ENCODE measurements at places on chromosomes 4 and X.

GRCh38 chr4:175833574-175834311 lies 21.7 kb upstream of the GPM6A start:
- DNase-seq, result no peak

- DNase-seq, result no peak
These were observed 91.0 kb upstream of the SH3RF1 start for GRCh38 chr4:169361756-169362155.

- no peak for DNase-seq
These were observed 155.2 kb downstream of the PDGFC start for GRCh38 chr4:156816360-156816755.

DNA sequence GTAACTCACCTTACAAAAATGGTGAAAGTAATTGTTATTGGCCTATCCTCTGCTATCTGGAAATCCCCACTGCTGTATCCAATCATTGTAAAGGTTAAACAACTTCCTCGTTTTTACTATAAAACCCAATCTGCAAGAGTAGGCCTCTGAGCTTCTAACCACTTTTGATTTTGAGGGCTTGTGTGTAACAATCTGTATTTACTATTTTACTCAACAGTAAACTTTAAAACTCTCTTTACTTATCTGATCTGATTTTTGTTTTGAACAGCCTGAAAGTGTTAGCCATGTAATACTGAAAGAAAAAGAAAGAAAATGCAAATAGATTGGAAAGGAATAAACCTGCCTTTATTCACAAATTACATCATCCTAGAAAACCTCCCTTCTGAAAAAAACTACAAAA lies 63.1 kb downstream of the SLC10A7 start:
- no peak for DNase-seq

- peak; percentile 45 for DNase-seq
These were observed 1.1 kb upstream of the KLHL13 start for GRCh38 chrX:118117741-118118140.

DNA sequence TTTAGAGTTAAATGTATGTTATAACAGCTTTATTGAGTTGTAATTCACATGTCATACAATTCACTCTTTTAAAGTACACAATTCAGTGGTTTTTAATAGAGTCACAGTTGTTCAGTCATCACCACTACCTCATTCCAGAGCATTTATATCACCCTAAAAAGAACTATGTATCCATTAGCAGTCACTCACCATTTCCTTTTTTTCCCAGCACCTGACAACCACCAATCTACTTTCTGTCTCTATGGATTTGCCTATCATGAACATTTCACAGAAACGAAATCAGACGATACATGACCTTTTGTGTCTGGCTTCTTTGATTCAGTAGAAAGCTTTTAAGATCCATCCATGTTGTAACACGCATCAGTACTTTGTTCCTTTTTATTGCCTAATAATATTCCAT lies 52.9 kb upstream of the FRAS1 start:
- no peak for DNase-seq

DNA sequence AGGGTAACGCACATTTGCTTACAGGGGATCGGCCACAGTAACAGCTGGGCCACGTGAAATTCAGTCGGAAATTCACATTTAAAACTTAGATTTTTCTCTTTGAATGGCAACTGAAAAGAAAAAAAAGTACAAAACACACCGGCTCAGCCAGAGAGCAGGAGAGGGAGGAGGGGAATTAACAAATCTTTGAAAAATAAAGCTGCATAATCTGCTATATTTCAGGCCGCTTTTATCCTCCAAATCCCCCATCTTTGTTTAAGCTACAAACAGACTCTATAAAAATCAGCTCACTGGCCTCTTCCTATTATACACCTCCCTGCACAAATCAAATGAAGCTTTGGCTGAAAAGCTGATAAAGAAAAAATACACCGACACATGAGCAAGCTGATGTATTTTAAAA lies 169.1 kb downstream of the LDB2 start:
- no peak for DNase-seq

- DNase-seq, result no peak
These were observed 16.7 kb downstream of the NR3C2 start for GRCh38 chr4:148425327-148426110.

DNA sequence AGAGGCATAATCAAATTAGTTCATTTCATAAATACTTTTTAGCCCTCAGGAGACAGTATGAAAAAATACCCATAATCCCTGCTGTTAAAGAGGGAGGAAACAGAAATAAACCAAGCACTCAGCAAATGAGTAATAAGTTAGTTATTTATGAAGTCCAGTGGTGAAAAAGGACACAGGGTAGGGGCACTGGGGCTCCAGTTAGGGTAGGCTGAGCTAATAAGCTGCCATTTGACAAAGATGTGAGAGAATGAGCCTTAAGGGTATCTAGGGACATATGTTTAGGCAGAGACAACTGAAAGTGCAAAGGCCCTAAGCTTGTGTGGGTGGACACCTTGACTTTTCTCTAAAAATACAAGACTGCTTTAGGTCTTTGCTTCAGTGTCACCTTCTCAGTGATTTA lies 94.4 kb downstream of the IL15 start:
- no peak for DNase-seq

- DNase-seq, result peak; percentile 91
These were observed 92.3 kb downstream of the REPS2 start for GRCh38 chrX:17038681-17039161.

DNA sequence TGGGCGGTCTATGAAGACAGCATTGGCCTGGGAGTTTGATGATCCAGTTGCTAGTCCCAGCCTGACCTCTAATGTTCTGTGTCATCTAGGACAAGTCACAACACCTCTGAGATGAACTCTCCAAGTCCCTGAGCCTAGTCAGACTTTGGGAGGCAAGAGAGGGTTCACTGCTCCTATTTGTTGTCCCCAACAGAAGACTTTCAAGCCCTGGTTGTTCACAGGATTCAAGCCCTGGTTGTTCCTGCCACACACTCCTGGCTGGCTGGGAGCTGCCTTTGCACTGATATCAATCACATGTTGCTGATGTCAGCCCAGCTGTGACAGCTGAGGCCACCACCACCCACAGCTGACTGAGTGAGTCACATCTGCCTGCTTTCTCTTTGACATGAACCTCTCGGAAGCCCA lies 253.2 kb upstream of the RASGEF1B start:
- DNase-seq, result peak; percentile 75

DNA sequence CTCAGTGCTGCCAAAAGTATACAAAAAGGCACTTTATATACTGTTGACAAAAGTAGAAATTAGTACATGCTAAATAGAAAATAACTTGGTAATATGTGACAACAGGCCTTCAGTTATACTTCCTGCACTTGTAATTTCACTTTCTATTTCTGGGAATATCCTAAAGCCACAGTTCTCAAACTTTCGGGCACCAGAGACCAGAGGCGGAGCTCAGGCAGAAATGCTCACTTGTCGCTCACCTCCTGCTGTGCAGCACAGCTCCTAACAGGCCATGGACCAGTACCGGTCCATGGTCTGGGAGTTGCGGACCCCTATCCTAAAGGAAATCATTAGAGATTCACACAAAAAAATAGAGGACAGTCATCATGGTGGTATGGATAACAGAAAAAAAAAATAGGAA lies 25.7 kb downstream of the ACSL4 start:
- DNase-seq, result no peak

DNA sequence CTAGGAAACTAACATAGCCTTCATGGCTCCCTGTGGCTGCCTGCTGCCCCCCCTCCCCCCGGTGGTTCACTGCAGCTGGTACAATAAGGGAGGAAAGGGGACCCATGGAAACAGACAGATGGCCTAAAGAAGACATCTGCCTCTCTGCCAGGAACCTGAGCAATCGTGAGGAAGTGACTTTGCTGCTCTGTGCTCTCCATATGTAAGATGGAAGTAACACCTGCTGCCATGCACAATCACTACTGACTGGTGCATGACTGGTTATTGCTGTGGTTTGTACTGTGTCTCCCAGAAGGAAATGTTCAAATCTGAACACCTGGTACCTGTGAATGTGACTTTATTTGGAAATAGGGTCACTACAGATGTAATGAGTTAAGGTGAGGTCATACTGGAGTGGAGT lies 43.6 kb downstream of the CD99L2 start:
- no peak for DNase-seq

DNA sequence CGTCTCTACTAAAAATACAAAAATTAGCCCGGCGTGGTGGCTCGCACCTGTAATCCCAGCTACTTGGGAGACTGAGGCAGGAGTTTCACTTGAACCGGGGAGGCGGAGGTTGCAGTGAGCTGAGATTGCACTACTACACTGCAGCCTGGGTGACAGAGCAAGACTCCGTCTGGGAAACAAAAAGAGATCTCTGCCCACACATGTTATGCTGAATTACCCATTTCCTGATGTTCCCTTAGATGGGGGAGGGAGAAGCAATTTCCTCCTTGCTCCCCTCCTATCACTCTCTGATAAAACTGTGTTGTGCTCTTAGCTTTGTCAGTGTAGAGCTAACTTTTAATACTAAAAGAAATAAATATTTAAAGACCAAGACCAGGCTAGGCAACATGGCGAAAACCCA lies 102.5 kb downstream of the LARP7 start:
- DNase-seq, result no peak

GRCh38 chr4:38068107-38068506 lies 107.9 kb downstream of the PTTG2 start:
- no peak for DNase-seq

DNA sequence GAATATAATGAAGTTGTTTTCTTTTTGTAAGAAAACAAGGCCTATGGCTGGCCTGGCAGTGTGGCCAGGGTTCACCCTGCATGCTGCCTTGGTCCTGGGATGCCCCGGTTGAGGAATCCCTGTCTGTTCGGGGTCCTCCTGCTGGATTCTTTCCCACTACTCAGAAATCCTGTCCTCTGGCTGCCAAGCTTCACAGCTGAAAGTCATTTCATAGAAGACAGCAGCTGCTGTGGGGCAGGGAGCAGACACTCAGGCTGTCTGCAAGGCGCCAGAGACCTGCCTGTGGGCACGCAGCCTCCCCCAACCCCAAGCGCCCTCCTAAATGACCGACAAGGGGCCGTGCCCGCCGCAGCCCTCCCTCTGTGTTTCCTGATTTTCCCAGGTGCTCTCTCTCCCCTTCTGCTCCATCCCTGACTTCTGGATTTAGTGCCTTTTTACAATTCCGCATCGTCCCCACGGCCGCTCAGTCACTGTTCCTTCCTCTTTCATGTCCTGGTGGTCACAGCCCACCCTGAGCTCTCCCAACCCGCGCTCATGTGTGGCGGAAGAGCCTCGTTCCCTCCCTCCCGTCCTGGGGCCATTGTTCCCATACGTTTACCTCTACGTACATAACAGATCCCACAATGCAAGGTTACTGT lies 27.5 kb downstream of the ZFYVE28 start:
- peak; percentile 89 for DNase-seq

GRCh38 chr4:40308528-40309122 lies 26.5 kb upstream of the CHRNA9 start:
- no peak for DNase-seq

- no peak for DNase-seq
These were observed 89.4 kb upstream of the TRIM2 start for GRCh38 chr4:153114771-153115321.

GRCh38 chrX:18075603-18076002 lies 145.1 kb downstream of the BEND2 start:
- DNase-seq, result no peak

- DNase-seq, result no peak
These were observed 119.2 kb upstream of the LEF1 start for GRCh38 chr4:108287834-108288413.

DNA sequence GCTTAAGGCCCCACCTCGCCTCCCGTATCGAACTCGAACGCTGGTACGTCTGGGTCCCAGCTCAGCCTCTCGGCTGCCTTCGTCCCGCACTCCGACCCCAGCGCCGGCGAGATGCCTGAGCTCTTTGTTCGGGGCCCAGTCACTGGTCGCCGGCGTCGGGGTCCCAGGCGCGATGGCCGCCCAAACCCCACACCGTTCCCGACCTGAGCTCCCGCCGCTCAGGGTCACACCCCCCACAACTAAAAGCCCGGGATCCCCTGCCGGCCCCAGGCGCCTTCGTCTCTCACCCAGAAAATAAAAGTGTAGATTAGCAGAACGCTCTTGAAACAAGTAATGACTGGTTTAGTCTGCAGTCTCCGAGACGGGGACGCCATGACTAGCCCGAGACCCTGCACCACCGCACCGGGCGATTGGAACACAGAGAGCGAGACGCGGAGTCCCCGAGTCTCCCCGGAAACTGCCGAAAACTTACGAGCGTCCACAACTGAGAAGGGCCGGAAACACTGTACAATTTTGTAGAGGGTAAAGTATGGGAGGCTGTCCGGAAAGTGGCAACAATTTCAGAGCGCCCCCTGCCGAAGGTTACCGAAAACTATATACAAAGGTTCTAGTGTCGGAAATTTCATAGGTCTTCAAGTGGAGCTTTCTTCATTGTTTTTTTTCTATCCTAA lies at the start of gene TSPAN6:
Gene TSPAN6, minus strand, starts transcription at position 486 of the 671 bp plus-strand sequence. Its CDS starts 112 bp downstream, at position 374.
- DNase-seq, result peak; percentile 95

DNA sequence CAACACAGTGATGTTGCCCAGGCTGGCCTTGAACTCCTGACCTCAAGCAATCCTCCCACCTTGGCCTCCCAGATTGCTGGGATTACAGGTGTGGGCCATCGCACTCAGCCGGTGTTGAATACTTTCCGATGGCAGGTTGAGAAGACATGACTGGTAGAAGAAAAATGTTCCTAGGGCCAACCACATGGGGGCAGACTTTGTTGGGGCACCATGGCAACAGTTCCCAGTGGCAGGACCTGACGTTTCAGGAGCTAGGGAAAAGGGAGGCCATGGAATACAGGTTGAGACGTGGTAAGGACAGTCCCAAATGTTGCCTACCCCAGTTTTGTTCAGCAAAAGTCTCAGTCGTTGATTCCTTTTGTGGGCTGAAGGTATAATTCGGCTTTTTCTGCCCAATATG lies 134.6 kb downstream of the ASMT start:
- no peak for DNase-seq
